ENCODE measurements at places on chromosomes 16 and 17.

GRCh38 chr17:58576679-58577367, 62.4 kb upstream of the MTMR4 start:
- no peak for DNase-seq

DNA sequence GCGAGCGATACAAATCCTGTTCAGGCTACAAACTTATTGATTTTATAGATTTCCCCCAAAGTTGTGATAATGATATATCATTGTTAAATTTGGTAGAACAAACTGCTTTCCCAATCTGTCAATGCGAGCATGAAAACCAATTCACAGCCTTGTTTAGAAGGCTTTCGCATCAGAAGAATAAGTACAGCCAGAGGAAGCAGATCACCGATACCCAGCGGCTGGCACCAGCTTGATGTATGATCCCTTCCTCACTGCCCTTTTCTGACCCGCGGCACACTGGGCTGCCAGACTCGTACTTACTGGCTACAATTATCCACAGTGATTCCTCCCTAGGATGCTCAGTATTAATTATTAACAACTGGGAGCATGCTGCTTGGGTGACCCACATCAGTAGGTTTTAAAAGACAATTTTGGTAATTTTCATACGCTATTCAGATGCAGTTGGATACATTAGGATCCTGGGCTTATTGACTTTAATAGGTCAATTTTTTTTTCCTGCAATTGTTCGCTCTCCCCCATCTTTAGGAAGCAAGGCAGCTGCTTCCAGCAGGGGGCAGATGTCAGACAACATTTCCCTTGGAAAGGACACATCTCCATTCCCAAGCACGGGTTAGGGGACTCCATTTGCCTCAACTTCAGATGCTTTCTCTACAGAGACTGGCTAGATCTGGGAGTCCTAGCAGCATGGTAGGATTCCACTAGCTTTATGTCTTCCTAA, 582.7 kb upstream of the PSMD7 start:
- no peak for DNase-seq

GRCh38 chr17:69898601-69899000, 176.4 kb upstream of the KCNJ16 start:
- DNase-seq, result no peak

DNA sequence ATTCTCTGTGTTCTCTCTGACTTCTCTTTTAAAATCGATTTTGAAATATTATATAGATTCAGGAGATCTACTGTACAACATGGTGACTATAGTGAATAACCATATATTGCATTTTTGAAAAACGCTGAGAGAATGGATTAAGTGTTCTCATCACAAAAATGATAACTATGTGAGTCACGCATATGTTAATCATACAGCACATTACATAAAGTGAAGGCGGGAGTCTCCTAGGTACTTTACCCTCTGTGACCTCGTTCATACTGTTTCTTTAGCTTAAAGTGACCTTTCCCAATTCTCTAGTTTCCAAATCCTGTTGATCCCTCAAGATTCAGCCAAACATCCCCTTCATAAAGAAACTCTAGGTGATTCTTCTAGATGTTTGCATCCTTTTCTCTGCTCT, 3.1 kb upstream of the KRTAP3-2 start:
- no peak for DNase-seq

- no peak for DNase-seq
These were observed 130.5 kb downstream of the NPIPB5 start for GRCh38 chr16:22641131-22641628.

Measured in effector CD8-positive, alpha-beta T cell (primary cell).